ENCODE measurements at places on chromosomes 2 and 18.

DNA sequence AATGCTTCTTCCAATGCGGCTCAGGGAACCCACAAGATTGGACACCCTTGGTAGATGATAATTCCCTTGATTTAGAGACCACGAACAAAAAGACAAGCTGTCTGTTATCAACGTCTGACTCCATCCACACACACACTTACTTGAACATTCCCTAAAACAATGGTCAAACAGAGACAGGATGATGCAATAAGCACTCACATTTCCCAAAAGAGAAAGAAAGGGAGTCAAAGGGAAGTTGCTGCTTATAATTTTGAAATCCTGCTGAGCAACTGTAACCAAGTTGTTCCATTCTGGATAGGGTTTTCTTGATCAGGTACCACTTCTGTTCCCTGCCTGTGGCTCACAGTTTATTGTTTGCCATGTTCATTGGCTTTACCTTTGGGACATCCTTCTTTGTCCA lies 571.3 kb upstream of the CNTNAP5 start:
- no peak for DNase-seq

DNA sequence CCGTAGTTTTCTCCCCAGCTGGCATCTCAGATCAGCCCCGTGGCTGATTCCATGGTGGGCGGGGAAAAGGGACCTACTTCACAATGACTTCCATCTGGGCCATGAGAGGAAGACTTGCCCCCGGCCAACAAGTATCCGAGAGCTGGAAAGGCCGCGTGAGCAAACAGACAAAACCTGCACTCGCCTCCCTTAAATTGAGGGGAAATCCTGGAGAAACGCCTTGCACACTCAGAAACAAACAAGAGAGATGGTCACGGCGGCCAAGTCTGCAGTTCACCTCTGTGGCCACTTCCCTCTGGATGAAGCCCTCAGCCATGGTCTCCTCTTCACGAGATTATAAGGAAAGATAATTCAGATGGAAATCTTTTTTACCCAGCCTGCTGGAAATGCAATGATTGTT lies 39.4 kb upstream of the TPO start:
- no peak for DNase-seq

GRCh38 chr2:111246620-111247061 lies 125.9 kb downstream of the BCL2L11 start:
- no peak for DNase-seq

DNA sequence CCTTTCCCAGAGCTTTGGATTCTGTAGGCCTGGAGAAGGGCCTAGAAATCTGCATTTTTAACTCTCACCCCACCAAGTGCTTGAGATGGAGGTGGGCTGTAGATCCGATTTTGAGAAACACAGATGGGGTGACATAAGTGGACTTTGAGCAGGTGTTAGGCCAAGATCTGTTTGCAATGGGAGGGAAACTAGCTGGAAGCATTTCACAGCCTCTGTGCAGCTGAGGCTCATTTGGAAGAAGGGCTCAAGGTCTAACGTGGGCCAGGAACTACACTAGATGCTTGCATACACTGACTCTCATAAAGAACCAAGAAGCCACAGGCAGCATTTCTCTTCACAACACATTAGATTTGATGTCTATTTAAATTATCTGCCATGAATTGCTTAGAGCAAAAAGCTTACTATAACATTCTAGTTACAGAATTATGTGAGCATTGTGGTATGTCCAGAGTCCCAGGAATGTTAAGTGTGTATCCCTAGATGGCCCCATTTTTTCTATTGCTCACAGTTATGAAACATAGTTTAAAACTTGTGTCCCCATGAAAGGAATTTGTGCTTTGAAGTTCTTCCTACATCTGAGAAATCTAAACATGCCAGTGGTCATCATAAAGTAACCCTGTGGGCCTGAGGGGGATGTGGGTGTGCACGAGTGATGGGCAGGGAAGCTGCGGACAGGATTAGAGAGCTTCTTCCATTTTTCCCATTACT lies 77.2 kb downstream of the CD28 start:
- no peak for DNase-seq

DNA sequence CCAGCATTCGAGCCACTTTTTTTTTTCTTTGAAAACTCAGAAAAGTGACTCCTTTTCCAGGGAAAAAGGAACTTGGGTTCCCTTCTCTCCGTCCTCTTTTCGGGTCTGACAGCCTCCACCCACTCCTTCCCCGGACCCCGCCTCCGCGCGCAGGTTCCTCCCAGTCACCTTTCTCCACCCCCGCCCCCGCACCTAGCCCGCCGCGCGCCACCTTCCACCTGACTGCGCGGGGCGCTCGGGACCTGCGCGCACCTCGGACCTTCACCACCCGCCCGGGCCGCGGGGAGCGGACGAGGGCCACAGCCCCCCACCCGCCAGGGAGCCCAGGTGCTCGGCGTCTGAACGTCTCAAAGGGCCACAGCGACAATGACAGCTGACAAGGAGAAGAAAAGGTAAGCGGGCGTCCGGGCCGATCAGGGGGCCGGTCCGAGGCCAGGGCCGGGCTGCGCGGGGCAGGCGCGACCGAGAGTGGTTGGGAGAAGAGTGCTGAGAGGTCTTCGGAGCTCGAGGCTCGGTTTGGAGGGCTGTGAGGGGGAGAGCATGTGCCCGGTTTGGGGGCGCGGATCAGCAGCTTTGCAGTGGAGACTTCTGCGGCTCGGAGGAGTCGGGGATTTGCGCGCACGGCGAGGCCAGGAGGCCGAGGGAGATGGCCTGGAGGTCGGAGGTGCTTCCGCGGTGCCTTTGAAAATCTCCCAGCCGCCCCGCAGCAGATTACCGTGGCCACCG lies 502 bp downstream of the EPAS1 start:
- DNase-seq = no peak

GRCh38 chr2:51103205-51103604 lies 71.3 kb upstream of the NRXN1 start:
- DNase-seq = no peak
